ENCODE measurements at places on chromosomes 7 and 10. TPM values are rescaled to one million over a fixed set of nuclear protein-coding genes. Genes with fewer than 3 reads are reported as not detected.

GRCh38 chr10:74799721-74800221 lies 26.6 kb upstream of the KAT6B start:
- H3K4me3 ChIP-seq, result no peak overlapping the region
- peaks cover 4% of the 10 kb centered on the region for H3K4me1 ChIP-seq
- no peak overlapping the region for H3K27ac ChIP-seq
- H3K27me3 ChIP-seq, result no peaks in the 10 kb centered on the region
- no peak for DNase-seq

DNA sequence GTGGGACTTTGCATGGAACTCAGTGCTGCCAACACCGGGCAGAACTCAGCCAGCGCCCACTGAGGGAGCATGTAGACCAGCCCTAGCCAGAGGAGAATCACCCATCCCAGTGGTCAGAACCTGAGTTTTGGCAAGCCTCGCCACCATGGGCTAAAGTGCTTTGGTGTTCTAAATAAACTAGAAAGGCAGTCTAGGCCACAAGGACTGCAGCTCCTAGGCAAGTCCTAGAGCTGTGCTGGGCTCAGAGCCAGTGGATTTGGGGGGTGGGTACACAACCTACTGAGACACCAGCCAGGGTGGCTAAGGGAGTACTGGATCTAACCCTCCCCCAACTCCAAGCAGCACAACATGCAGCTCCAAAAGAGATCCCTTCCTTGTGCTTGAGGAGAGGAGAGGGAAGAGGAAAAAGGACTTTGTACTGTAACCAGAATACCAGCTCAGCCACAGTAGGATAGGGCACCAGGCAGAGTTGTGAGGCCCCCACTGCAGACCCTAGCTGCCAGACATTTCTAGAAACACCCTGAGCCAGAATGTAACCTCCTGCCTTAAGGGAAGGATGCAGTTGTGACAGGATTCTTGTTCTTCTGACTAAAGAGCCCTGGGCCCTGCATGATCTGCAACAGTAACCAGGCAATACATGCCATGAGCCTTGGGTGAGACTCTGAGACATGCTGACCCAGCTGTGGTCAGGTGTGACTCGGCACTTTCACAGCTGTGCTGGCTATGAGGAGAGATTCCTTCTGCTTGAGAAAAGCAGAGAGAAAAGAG lies 24.4 kb downstream of the GSDME start:
- H3K27ac ChIP-seq, result no peak overlapping the region
- no peaks in the 10 kb centered on the region for H3K36me3 ChIP-seq
- DNase-seq, result no peak

LRRTM3 gene
- not detected for total RNA-seq

DNA sequence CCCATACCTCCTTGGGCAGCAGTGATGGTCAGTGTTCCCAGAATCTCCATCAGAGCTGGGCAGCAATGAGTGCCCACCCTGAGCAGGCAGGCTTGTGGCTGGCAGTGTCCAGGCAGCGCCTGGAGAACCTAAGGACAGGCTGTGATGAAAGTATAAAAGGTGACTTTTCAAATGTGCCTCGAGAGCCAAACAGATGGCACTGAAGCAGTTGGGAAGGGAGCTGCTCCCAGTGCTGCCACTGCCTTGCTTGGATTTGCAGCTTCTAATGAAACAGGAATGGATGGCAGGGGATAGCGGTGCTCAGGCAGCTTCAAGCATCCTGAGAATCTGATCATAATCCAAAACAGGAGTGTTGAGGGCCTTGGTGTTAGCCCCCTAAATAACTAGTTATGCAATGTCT lies 179.8 kb upstream of the AOAH start:
- H3K27me3 ChIP-seq, result no peaks in the 10 kb centered on the region
- no peak for DNase-seq
- no peak overlapping the region for H3K4me3 ChIP-seq

STOX1 gene
- 0.46 TPM for total RNA-seq

DNA sequence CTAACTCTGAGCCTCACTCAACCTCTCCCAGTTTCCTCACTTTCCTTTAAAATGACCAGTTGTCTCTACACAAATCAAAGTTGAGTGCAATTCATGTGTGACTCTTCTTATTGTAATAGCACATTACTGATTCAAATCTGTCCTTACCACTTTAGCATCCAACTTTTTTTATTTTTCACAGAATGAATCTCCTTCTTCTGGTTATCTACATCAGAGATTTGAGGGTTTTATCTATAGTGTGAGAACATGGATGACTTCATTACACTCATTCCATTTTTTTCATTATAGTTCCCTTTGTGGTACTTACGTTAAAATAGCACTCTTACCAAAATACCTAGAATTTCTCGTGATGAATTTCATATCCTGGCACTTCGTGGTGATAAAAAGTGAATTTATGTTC lies 43.3 kb downstream of the RTKN2 start:
- no peaks in the 10 kb centered on the region for H3K4me1 ChIP-seq
- H3K27me3 ChIP-seq, result no peaks in the 10 kb centered on the region
- no peak overlapping the region for H3K4me3 ChIP-seq
- no peak overlapping the region for H3K27ac ChIP-seq
- DNase-seq, result no peak

HOXA10 gene
- total RNA-seq, result 0.38 TPM

- H3K4me1 ChIP-seq, result no peaks in the 10 kb centered on the region
- no peaks in the 10 kb centered on the region for H3K27me3 ChIP-seq
- DNase-seq, result no peak
- H3K27ac ChIP-seq, result no peak overlapping the region
- H3K4me3 ChIP-seq, result no peak overlapping the region
Observed at GRCh38 chr10:17758200-17758599, 6.2 kb downstream of the TMEM236 start.

MYL10 gene
- total RNA-seq, result not detected

USP6NL gene
- 21.6 TPM for total RNA-seq

DNA sequence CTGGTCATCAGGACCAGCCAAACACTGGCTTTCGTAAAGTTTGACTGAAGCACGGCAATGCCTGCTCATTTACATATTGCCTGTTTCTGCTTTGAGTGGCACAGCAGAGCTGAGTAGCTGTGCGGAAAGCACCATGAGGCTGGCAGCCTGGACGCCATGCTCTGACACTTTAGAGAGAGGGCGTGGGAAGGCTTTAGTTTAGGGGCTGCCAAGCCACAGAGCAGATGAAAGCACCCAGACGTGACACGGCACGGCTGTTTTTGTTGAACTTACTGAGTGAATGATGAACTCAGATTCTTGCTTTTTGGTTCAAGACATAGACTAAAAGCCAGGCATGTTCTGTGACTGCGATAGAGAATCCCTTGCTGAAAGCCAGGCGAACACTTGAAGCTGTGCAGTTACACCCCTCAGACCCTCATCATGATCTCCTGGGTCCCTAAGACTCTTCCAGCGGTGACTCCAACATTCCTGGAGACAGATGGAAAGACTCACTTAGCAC lies 182.1 kb downstream of the ZMYND11 start:
- peak overlapping the region; percentile 53 for H3K27ac ChIP-seq
- no peaks in the 10 kb centered on the region for H3K4me1 ChIP-seq
- no peaks in the 10 kb centered on the region for H3K36me3 ChIP-seq
- DNase-seq, result peak; percentile 63

- H3K27ac ChIP-seq, result no peak overlapping the region
- no peaks in the 10 kb centered on the region for H3K4me1 ChIP-seq
- no peak overlapping the region for H3K4me3 ChIP-seq
- H3K36me3 ChIP-seq, result no peaks in the 10 kb centered on the region
Observed at GRCh38 chr7:113649556-113649955, 269.3 kb downstream of the PPP1R3A start.

GPR37 gene
- total RNA-seq, result 0.96 TPM

TMEM270 gene
- not detected for total RNA-seq

DNA sequence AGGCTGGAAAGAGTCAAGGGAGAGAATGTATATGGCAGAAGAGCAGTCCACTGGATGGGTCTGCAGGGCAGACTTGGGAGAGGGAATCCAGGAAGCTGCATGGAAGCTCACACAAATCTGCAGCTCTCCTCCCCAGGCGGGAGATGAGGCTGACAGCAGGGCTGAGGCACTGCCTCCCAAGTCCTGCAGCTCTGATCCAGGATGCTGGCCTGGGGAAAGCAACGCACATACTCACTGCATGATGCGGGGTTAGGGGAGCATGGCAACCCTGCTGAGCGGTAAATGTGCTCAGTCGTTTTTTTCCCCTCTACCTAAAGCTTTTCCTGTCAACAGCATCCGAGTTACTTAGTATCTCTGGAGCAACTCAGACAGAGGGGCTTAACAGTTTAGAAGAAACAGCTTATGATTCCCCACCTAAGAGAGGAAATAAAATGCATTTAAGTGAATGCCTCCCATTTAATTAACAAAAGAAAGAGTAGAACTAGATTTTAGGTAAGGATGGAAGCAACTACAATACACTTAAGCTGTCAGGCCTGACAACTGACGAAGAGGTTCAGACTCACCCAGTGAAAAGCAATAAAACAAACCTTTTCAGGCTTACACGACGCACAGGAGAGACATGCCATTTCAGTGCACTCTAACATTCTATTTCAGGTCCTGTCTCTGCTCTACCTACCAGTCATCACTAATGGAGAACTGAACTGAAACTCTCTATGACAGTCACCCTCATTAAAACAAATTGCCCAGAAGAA lies 37.0 kb downstream of the CHCHD3 start:
- H3K36me3 ChIP-seq, result no peaks in the 10 kb centered on the region
- H3K27ac ChIP-seq, result no peak overlapping the region
- no peaks in the 10 kb centered on the region for H3K27me3 ChIP-seq
- H3K4me1 ChIP-seq, result no peaks in the 10 kb centered on the region

UCN3 gene
- total RNA-seq, result 1.2 TPM

DNA sequence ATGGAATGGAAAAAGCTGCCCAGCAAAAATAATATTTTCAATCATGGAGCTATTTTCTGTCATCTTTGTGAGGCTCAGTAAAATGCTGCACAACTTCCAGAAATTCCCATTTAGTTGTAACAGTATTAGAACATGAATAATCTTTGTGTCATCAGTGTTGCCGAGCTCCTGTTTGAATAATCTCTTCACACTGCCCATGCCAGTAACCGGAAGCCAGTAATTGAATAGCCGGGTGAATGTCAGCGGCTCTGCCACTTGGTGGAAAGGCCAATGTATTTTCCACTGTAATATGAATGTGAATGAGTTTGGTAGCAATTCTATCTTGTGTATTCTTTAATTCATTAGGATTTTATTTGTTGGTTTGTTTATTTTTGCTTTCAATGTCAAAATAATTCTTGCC lies 172.5 kb upstream of the INSYN2A start:
- H3K36me3 ChIP-seq, result peaks cover 2% of the 10 kb centered on the region
- no peak overlapping the region for H3K27ac ChIP-seq
- no peaks in the 10 kb centered on the region for H3K27me3 ChIP-seq
- no peak overlapping the region for H3K4me3 ChIP-seq
- H3K4me1 ChIP-seq, result no peaks in the 10 kb centered on the region

IDE gene
- total RNA-seq, result 35.2 TPM

GRCh38 chr10:95414844-95415485 lies 124.2 kb upstream of the PDLIM1 start:
- H3K27ac ChIP-seq, result no peak overlapping the region
- H3K36me3 ChIP-seq, result no peaks in the 10 kb centered on the region
- DNase-seq, result no peak
- H3K4me1 ChIP-seq, result peaks cover under 1% of the 10 kb centered on the region

AKR1B1 gene
- total RNA-seq, result 91.8 TPM

DNA sequence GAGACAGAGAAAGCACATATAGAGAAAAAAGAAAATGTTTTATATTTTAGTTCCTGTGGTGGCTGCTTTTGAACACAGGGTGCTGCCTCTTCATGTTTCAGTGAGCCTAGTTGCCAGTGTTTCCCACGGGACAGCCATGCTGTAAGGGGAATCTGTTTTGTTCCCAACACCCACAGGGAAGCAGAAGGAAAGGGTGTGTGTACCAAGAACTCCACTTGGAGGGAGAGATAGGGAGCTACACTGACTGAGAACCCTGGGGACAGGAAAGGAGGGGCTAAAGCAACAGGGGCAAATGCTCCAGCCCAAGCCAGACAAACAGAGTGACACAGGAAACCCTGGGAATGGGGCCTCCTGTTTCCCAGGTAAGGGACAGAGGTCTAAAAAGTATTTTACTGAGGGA lies 40.2 kb downstream of the FRMPD2 start:
- no peak overlapping the region for H3K4me3 ChIP-seq
- H3K27ac ChIP-seq, result no peak overlapping the region
- no peak for DNase-seq
- H3K27me3 ChIP-seq, result no peaks in the 10 kb centered on the region
- H3K36me3 ChIP-seq, result no peaks in the 10 kb centered on the region

- H3K27ac ChIP-seq, result no peak overlapping the region
- H3K36me3 ChIP-seq, result no peaks in the 10 kb centered on the region
- H3K4me3 ChIP-seq, result no peak overlapping the region
- H3K4me1 ChIP-seq, result no peaks in the 10 kb centered on the region
Observed at GRCh38 chr10:78292982-78293865, 259.6 kb downstream of the RPS24 start.

LRRC61 gene
- 10.2 TPM for total RNA-seq

NPC1L1 gene
- total RNA-seq, result 0.17 TPM

DNA sequence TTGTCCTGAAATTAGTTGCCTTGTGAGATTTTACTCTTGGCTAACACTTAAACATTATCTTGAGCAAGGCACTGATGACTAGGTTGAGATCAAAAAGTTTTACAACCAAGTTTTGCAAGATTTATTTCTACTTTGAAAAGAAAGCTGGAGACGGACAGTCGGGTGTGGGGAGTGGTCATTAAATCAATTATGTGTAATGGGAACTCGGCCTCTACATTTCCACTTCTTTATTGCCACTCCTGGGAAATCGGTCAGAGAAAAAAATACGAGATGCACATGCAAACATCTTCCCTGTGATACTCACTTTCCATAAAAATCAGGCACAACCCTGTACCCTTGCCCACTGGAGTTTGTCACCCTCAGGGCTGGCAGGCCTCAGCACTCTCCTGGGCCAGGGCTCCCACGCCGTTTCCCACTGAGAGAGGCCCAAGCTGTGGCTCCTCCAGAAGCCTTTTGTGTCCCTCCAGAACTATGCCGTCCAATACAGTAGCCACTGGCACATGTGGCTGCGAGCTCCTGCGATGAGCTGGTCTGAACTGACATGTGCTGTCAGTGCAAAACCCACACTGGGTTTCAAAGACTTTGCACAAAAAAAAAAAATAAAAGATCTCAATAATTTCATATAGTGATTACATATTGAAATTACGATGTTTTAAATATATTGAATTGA lies 7.5 kb upstream of the GPNMB start:
- peaks cover 9% of the 10 kb centered on the region for H3K27me3 ChIP-seq
- H3K27ac ChIP-seq, result no peak overlapping the region
- H3K4me1 ChIP-seq, result no peaks in the 10 kb centered on the region
- H3K4me3 ChIP-seq, result no peak overlapping the region
- DNase-seq, result no peak

- no peaks in the 10 kb centered on the region for H3K4me1 ChIP-seq
- H3K4me3 ChIP-seq, result no peak overlapping the region
- H3K36me3 ChIP-seq, result no peaks in the 10 kb centered on the region
- DNase-seq, result no peak
- H3K27ac ChIP-seq, result no peak overlapping the region
- H3K27me3 ChIP-seq, result no peaks in the 10 kb centered on the region
Observed at GRCh38 chr7:27677912-27678612, 15.4 kb upstream of the HIBADH start.

GRCh38 chr7:23000597-23001360 lies 13.2 kb downstream of the HYCC1 start:
- peaks cover 4% of the 10 kb centered on the region for H3K4me1 ChIP-seq
- no peaks in the 10 kb centered on the region for H3K36me3 ChIP-seq
- no peak overlapping the region for H3K27ac ChIP-seq
- DNase-seq, result no peak
- no peak overlapping the region for H3K4me3 ChIP-seq

GRCh38 chr10:12902135-12902572 lies 99.4 kb downstream of the CCDC3 start:
- H3K27me3 ChIP-seq, result no peaks in the 10 kb centered on the region
- H3K4me3 ChIP-seq, result no peak overlapping the region
- DNase-seq, result no peak
- H3K27ac ChIP-seq, result no peak overlapping the region

ITPRID1 gene
- not detected for total RNA-seq

All from upper lobe of right lung (tissue), 1 donor.